ENCODE measurements at places on chromosomes 2 and 18.

- DNase-seq: no peak
Measured at GRCh38 chr18:32443033-32443705, 27.5 kb downstream of the GAREM1 start.

GRCh38 chr2:197893403-197894177 is 89.2 kb downstream of the PLCL1 start:
- DNase-seq: no peak

DNA sequence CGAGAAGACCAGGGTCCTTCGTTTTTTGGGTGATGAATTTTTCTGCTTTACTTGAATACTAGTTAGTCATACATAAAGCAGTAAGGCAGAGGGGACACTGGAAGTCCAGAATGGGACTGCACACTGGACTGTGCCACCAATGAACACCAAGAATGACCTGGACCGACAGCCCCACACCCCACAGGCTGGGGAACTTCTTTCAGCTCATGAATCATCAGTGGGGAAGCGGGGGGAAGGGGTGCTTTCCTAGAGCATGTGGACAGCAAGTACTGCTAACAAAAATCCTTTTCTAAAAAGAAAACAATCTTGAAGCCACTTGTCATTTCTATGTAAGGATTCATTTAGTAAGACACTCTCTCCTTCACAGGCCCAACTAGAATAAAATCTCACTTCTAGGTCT is 86.0 kb downstream of the DTNB start:
- no peak for DNase-seq

GRCh38 chr18:42107691-42108450 is 152.8 kb downstream of the PIK3C3 start:
- DNase-seq: no peak

- no peak for DNase-seq
Measured at GRCh38 chr2:124523096-124523495, 498.0 kb downstream of the CNTNAP5 start.

DNA sequence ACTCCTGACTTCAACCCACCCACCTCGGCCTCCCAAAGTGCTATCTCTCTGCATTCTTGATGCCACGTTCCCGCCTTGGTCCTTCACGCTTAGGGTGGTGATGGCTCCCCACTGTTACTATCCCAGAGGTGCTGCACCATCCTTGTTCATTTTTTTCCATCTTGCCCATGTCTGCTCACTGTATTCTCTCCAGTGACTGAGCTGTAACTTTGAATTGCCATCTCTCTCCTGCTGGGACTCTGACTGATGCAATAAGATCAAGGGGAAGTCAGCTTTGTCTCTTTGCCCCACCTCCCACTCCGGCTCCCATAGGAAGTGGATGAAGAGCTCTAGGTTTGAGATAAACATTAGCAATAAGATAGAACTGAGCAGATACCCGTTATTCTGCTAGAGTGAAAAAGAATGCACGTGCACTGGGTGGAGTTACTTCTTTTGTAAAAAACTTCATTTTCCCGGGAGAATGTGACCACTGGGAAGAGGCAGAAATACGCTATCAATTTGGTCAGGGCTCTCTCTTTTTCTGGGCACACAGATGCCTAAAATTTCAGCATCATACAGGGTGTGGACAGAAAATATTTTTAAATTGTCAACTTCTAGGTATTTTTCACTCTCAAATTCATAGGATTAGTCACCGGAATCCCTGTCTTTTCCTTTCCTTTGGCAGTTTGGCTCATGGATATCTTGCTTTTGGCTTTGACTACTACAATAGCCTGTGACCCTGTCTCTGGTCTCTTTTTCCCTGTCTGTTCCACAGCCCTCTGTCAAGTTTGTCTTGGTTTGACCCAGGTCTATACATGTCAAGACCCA is 105.4 kb downstream of the POLR1A start:
- no peak for DNase-seq

DNA sequence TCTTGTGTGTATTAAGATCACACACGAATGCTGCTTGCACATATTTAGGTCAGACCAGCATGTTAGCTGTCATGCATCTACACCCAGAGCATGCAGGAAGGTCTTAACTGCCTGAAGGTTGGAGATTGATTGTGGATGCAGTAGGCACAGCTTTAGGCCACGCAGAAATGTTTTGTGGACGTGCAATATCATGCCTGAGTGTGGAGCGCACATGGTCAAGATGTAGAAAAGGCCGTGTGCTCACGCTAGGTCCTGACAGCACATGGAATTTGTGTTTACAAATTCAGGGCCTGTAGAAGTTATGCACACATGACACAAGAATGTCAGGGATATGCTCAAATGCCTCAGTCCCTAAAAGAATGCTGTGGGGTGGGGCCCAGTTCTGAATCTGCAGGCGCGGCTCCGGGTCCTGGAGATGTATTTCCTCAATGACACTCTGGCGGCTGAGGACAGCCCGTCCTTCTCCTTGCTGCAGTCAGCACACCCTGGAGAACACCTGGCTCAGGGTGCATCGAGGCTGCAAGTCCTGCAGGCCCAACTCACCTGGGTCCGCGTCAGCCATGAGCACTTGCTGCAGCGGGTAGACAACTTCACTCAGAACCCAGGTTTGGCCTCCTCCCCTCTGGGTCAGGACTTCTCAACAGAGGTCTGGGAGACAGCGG is 27.9 kb downstream of the MARCO start:
- DNase-seq: no peak

- no peak for DNase-seq
Measured at GRCh38 chr2:28997237-28997846, 16.2 kb downstream of the TOGARAM2 start.

- no peak for DNase-seq
Measured at GRCh38 chr18:34543945-34544344, 166.2 kb upstream of the DTNA start.

GRCh38 chr2:42927334-42928160 is 135.2 kb upstream of the HAAO start:
- no peak for DNase-seq

GRCh38 chr2:18950361-18950851 is 361.0 kb upstream of the NT5C1B start:
- no peak for DNase-seq

DNA sequence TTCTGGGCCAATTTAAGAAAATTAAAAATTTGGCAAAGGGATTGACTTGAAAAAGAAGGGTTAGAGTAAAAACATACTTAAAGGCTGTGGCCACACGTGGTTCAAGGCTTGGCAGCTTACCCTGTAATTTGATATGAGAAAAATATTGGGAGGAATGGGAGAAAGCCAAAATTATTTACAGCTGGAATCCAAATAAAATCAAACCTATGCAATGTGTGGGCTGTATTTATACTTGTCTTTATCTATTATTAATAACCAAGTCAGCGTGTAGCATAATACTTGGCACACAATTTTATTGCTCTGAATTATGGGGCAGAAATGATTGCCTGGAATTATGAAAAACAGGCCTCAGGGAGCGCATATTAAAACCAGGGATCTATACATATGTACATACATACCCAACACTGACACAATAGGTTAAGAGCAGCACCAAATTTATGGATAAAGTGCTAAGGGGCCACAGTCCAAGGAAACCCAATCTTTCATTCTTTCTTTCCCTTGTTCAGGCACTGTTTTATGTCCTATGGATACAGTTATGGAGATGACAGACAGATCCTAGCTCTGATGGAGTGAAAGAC is 35.6 kb downstream of the FAM124B start:
- DNase-seq: no peak

- DNase-seq: no peak
Measured at GRCh38 chr18:70377317-70377799, 88.5 kb downstream of the SOCS6 start.

GRCh38 chr2:32711908-32712501 is 84.2 kb downstream of the TTC27 start:
- DNase-seq: no peak

GRCh38 chr2:43328133-43328532 is 101.7 kb upstream of the ZFP36L2 start:
- no peak for DNase-seq

DNA sequence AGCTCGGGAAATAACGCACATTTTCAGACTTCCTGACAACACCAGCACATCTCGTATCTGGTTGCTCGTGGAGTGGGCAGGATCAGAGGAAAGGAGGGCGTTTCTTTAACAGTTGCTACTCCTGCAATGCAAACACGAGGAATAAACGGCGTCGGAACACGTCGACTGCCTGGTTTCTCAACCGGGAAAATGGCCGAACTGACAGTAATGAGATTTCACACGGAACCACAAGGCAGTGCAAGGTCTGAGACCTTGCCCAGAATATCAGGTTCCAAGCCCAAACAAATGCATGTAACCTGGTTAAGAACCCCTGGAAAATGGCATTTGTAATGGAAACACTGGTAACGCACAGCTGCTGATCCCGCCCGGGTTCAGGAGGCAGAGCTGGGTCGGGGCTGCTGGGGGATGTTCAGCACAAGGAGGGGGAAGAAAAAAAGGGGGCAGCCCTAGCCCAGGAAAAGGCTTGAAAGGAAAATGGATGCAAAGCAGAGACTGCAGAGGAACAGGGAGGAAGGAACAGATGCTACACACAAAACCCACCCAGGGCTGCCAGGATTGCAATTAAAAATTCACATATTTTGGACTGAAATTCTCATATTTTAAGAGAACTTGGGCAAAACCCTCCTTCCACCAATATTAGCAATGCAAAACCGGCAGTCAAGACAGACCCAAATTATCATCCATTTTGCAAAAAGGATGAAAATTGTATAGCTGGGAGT is 61.6 kb upstream of the KLHL29 start:
- DNase-seq: no peak

DNA sequence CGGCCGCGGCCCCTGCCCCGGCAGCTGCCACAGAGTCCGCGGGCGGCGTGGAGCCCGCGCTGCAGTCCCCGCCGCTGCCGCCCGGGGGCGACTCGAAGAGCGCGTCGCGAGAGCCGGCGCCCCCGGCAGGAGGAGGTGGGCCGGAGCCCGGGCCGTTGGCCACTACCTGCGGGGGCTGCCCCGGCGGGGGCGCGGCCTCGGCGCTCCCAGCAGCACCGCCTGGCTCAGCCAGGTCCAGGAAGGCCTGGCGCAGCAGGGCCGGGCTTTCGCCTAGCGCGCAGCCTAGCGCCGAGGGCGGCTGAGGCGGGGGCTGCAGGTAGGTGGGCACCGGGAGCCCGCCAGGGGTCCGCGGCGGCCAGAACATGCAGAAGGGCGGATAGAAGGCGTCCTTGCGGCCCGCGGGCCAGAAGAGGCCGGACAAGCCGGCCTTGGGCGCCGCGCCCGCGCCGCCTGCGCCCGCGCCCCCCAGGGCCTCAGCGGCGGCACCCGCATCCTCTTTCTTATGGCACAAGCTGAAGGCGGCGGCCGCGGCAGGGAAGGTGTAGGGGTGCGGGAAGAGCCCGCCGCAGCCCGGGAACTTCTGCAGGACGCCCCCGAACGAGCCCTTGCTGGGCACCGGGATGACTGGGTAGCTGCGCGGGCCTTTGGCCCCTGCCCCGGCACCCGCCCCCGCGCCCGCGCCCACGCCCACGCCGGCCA is 3.9 kb downstream of the SKOR2 start:
- no peak for DNase-seq

GRCh38 chr2:207260021-207260420 is 94.3 kb upstream of the KLF7 start:
- no peak for DNase-seq

DNA sequence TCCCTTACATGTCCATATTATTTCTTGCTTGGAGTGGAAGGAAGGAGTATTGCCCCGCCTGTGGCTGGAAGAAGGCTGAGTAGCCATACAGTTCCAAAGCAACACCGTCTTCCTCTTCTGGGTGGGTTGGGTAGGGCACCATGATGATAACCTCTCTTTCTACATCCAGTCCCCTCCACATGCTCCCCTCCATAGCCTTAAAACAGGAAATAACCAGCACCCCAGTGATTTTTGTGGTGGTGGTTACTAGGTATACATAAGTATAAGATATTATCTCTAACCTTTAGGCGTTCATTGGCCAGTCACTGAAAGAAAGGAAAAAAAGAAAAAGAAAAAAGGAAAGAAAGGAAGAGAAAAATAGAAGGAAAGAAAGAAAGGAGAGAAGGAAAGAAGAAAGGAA is 63.1 kb downstream of the CXCR4 start:
- no peak for DNase-seq

DNA sequence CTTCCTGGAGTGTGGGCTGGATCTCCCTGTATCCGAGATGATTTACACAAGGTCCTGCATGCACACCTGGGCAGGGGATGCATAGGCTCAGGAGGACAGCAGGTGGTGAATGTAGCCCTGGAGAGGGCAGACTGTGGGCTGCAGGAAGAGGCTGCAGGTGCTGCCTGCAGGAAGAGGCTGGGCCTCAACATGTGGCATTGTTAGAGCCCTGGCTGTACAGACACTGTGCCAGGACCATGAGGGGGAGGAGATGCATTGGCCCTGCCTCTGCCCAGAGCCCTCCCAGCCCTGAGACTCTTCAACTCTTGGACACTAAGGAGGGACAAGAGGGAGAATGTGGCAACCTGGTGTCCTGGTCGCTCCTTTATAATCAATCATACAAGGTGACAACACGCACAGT is 392.8 kb downstream of the TNS1 start:
- no peak for DNase-seq

GRCh38 chr2:16247326-16248122 is 307.2 kb downstream of the MYCN start:
- no peak for DNase-seq

DNA sequence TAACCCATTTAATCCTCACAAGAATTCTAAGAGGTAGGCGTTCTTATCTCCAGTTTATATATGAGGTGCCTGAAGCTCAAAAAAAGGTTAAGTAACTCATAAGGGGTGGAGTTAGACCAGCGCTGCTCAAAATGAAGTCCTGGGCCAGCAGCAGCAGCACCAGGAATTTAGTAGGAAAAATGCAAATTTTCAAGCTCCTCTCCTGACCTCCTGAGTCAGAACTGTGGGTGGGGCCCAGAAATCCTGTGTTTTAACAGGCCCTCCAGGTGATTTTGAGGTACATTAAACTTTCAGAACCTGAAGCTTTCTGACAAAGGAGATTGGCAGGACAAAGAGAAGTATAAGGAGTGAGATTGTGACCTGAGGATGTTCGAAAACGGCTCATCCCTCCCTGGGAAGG is 66.0 kb upstream of the CCDC85A start:
- no peak for DNase-seq

GRCh38 chr18:37654034-37654433 is 88.4 kb upstream of the CELF4 start:
- no peak for DNase-seq

DNA sequence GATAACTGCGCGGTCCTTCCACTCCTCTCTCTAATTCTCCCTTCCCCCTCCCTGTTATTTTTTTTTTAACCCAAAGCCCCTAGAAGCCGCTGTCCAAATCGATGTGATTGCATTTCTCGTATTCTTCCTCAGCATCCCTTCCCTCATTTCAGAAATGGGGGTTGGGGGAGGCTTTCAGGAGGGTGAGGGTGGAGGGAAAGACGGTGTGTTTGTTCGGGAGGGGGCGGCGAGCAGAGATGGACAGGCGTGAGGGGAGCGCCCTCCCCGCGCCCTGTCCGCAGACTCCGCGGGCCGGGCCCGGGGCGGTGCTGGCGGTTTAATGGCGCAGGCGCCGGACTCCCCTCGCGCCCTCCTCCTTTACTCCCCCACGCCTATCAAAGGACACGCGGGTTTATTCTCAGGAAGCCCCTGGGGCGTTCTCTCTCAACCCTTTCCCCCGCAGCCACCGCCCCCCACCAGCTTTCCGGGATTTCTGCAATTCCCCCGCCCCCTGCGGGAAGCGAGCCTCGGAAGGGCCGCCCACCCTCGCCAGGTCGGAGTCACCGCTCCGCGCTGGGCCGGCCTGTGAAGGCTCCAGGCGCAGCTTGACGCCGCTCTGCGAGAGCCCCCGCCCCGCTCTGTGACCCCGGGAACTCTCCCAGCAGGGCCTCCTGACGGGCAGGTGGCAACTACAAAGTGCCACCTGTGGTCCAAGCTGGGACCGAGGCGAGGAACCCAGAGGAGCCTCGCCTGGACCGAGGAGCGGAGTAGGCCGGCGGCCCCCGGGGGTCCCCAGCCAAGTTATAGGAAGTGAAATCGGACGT is 981 bp downstream of the ST8SIA3 start:
- no peak for DNase-seq

- no peak for DNase-seq
Measured at GRCh38 chr18:3016585-3017297, 3.8 kb upstream of the LPIN2 start.

Data from stimulated activated CD8-positive, alpha-beta memory T cell treated with anti-CD3 and anti-CD28 coated beads, Interleukin-15, amount 100 ng/mL, for 48 hours (primary cell).